ENCODE measurements at places on chromosomes 1 and 21.

GRCh38 chr1:158113759-158114127 lies 67.0 kb upstream of the CD1D start:
- DNase-seq: no peak

DNA sequence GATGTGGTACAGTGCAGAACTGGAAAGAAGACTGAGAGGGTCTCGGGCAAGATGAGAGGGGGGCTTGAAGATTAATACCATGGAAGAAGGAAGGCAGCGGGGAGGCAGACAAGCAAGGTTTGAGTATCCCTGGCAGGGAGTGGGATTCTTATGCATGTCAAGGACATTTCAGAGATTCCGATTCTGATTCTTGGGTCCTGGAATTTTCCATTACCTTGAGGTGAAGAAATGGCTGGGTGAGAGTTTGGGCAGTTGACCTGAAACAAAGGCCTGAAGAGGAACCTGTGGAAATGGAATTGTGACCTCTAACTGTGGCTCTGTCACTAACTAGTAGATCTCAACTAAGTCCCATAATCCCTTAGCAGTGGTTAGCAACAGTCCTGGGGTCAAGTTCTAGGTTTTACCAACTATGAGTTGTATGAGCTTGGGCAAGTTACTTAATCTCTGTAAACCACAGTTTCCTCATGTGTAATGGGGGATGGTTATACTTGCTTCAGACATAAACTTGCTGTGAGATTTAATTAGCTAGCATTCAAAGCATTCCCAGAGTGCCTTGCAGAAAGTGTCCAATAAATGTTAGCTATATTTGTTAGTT lies 8.6 kb upstream of the ACTN2 start:
- DNase-seq: peak; percentile 28

GRCh38 chr1:76871355-76871974 lies 4.2 kb downstream of the ST6GALNAC5 start:
- no peak for DNase-seq

DNA sequence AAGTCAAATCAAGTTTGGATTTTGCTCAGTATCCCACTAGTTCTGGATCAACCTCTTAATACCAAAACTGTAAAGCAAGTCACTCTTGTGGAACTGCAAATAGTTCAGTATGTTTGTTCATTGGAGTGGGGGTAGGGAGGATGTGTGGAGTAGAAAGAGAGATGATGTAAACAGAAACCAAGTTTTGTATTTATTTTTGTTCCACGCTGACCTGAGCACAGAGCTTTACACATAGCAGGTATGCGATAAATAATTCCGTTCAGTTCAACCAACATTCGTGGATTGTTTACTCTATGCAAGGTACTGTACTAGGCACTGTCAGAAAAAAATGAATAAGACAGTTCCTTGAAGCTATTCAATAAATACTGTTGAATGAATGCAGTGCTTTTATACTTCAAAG lies 4.5 kb upstream of the ZNF644 start:
- no peak for DNase-seq

DNA sequence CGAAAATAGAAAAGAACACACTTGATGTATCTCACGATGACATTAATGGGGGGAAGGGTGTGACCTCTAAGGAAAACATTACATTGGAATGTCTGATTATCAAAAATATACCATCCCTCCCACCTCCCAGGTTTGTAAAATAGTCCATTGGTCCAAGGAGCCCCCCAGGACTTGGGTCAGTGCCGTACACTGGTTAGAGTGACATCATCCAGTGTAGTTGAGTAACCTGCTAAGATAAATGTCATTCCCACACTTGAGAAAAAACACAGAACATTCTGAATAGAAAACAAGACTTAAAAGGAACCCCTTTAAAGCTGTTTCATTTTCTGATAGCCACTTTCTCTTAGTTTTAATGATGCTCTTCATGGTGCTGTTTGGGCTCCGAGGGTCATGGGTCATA lies 15.2 kb downstream of the DDX20 start:
- no peak for DNase-seq

- DNase-seq: no peak
Observed at GRCh38 chr21:22804151-22804550, 1805.9 kb downstream of the NCAM2 start.

DNA sequence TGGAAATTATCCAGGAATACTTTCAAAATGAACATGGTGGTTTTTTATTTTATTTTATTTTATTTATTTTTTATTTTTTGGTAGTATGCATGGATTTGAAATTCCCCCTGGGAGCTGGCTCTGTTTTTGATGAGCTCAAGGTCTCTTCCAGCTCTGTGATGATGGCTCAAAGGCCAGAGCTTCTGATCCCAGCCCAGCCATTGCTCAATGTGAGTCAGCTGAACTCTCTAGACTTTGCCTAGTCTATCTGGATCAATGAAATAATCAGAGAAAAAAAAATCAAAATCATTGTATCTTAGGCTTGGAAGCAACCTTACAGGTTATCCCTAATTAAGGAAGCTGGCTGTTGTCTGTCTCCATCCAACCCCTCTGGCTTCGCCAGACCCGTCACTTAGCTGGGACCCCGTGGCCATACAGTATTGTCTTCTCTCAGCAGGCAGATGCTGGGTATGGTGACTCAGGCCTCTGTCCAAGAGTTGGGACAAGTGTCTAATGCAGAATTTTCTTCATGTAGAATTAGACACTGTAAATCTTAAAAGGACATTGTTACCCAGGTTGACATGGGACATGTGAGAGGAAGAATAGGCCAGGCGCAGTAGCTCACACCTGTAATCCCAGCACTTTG lies 90.2 kb upstream of the LPGAT1 start:
- DNase-seq: no peak

GRCh38 chr1:36070349-36070748 lies 13.5 kb upstream of the TEKT2 start:
- no peak for DNase-seq

GRCh38 chr1:227322376-227322775 lies 4.1 kb upstream of the CDC42BPA start:
- no peak for DNase-seq

DNA sequence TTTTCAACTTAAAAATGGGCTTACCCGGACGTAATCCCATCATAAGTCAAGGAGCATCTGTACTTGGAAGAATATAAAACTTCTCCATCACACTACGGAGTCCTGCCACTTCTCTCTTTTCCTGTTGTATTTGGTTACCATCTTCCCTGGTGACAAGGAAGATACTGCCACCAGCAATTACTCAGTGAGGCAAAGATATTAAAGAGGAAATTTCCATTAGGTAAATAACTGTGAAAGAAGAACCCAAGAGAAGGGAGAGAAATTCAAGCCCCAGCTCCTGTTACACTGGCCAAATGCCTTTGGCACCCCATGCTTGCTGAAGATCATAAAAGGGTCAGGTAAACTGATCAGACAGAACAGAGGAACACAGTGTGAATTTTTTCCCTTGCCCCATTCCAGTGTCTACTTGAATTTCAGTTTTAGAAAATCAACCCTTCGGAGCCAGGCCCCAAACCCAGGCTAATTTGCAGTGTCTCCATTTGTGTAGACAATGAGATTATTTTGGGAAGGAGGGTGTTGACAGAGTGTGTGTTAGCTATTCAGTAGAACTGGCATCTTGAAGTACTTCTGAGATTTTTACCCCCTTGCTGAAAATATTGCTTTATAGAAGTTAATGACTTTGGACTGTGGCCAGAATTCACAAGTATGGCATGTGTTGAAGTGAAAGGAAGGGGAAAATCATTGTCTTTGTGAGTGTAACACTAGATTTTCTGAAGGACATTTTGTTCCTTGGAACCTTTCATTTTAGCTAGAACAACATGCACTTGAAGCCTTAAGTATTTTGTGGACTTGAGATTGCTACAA lies 167.1 kb downstream of the DHRS3 start:
- no peak for DNase-seq

GRCh38 chr1:78351551-78352216 lies 139.1 kb upstream of the PTGFR start:
- no peak for DNase-seq

Measured in GF-D8 (cell line).